ENCODE measurements at places on chromosomes 13 and 19.

DNA sequence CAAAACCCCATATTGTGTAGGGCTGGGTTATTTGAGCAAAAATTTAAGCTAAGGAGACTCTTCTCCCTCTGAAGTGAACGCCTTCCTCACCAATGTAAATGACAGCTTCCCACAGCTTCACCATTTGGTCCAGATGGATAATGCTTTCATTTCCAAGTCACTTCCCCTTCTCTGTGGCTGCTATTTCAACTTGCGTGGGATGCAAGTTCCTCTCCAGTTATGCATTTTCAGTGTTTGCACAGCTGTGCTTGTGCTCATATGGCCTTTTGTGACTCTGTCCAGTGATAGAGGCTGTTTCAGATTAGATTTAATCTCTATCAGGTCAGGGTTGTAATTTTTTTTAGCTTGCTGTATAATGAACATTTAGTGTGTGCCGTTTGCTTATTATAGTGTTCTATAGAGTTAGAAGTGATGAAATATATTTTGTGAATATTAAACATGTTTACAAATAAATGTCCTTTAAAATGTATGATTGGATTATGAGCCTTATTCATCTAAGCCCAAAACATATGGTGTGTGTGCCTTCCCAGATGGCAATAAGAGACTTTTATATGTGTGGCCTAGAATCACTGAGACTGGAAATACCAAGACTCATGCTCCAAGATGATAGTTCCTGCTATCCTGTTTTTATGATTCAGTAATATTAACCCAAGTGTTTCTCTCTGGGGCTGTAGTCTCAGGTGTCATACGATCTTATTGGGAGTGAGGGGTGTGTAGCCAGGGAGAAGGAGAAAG is 86.6 kb downstream of the TNFRSF19 start:
- DNase-seq: no peak

- DNase-seq: no peak
These were observed 9.2 kb upstream of the GRWD1 start for GRCh38 chr19:48436586-48436985.

DNA sequence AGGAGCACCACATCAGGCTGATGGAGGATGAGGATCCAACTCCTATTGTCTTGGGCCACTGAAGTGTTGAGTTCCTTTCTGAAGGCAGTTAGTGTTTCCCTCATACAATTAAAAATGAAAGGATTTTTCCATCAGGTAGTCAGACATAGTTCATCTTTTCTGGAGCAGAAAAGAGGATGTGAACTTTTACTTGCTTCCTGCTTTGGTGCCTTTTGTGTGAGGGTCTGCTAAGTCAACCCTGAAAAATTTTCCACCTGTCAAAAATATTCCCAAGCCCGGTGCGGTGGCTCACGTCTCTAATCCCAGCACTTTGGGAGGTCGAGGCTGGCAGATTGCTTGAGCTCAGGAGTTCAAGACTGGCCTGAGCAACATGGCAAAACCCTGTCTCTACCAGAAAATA is 43.9 kb downstream of the RGCC start:
- no peak for DNase-seq

- no peak for DNase-seq
These were observed 133.9 kb downstream of the KL start for GRCh38 chr13:33150126-33150525.

DNA sequence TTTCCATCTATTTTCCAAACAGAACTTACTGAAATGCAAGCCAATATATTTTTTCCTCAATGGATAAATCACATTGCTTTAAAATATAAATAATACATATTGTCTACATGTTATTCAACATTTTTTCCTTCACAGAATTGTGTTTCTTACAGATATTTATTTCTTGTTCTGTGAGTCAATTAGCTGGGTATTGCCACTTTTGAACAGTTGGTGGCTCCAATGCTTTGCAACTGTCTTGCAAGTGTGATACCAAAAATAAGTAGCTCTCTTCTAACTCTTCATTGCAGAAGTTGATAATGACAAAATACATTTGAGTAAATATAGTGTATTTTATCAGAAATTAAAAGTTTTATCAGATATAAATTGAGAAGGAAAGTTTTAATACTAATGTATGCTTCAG is 17.1 kb upstream of the GPC5 start:
- no peak for DNase-seq

GRCh38 chr19:38044267-38045111 is 137.5 kb downstream of the SIPA1L3 start:
- DNase-seq: no peak

GRCh38 chr19:1407528-1408299 is at the start of gene DAZAP1:
Gene DAZAP1, plus strand, starts transcription at chr19:1407586. Its CDS starts 188 bp downstream, at chr19:1407774.
- DNase-seq: peak; percentile 22

GRCh38 chr19:31249217-31249616 is 100.0 kb downstream of the TSHZ3 start:
- no peak for DNase-seq

GRCh38 chr13:49368688-49369087 is 75.2 kb downstream of the CAB39L start:
- no peak for DNase-seq

- DNase-seq: no peak
These were observed 6.2 kb downstream of the TLE6 start for GRCh38 chr19:2983351-2984214.

GRCh38 chr19:15253061-15253460 is 20.8 kb upstream of the EPHX3 start:
- DNase-seq: no peak

GRCh38 chr13:99270518-99270917 is 12.3 kb upstream of the GPR18 start:
- no peak for DNase-seq

DNA sequence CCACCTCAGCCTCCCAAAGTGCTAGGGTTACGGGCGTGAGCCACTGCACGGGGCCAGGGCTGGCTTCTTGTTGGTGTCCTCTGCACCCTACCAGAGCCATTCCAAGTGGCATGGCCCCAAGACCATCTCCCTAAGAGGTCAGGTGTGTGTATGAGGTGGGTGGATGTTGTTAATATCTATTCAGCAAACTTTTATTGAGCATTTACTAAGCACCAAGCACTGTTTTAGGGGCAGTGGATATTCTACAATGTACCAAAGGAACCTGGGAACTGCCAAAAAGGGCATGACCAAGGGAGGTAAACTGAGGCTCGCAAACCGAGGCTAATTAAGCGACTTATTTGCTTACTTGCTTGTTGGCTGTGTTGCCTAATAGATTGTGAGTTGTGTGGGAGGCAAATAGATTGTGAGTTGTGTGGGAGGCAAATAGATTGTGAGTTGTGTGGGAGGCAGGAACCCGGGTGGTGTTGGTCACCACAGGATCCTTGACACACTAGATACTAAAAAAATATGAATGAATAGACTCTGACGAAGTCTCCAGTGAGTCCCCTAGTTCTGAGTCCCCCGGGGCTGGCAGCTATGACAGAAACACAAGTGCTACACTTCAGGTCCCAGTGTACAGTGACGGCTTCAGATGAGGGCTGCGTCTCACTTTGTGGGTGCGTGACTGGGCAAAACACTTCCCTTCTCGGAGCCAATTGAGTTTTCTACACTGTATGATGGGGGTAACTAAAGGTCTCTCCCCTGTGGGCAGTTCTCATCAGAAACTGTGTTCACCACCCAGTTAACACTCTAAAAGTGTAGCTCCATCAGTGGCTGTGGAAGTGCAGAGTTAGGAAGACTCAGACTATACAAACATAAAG is 5.0 kb upstream of the BICRA start:
- no peak for DNase-seq

DNA sequence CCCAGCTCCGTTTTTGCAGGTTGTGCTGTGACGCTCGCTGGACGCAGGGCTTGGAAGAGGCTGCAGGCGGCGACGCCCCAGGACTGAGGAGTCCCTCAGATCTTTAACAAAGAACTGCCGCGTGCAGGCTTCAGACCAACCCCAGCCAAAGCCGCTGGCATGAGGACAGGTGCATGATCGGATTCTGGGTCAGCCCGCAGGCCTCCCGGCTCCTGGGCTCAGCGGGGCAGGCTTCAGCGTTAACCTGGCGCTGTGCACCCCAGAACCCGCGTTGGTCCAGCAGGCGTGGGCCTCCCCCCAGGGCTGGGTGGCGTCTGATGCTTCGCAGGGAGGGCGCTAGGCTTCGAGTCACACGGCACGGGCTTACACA is 920 bp upstream of the TIMM13 start:
- DNase-seq: no peak

GRCh38 chr19:10662384-10663251 is 8.5 kb downstream of the ILF3 start:
- no peak for DNase-seq

DNA sequence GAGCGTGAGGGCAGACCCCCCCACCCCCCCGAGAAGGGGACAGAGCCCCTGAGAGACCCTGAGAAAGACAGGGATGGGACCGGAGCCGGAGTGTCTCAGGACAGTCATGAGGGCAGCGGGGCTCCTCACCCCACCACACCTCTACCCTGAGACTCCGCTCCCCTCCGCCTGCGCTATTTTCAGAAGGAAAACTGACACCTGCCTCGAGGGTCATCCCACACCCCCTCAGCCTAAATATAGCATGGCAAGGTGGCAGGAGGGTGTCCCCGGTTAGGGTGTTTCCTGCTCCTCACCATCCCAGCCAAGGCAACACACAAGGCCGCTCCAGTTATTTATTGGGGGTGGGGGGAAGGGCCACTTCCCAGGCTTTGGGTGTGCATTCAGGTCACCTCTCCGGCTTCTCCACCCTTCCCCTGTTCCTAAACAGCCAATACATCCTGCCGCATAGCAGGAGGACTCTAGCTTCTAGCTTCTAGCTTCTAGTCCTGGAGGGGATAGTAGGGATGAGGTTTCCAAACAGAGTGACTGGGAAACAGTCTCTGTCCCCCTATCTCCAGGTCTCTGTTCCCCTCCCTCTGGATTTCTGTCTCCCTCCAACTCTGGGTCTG is 1.4 kb upstream of the NTF4 start:
- no peak for DNase-seq

GRCh38 chr19:40519352-40520322 is 52.8 kb downstream of the SPTBN4 start:
- DNase-seq: no peak

GRCh38 chr19:3721131-3721886 is 13.1 kb downstream of the TJP3 start:
- peak; percentile 88 for DNase-seq

DNA sequence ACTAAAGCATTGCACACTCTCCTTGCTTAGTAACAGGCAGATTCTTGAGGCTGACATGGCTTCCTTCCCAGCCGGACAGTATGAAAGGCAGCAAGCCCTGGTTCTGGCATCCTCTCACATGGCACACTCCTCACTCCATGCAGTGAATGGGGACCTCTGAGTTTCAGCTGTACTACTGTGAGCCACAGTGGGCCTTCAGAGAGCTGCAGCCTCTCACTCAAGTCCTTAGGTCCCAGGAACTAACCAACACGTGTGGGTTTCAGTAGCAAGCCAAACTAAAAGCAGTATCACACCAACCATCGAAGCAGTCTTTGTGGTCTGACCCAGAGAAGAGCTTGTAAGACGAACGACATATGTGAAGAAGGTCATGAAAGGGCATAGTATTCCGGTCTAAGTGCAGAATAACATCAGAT is 128.2 kb downstream of the TBC1D4 start:
- DNase-seq: no peak

DNA sequence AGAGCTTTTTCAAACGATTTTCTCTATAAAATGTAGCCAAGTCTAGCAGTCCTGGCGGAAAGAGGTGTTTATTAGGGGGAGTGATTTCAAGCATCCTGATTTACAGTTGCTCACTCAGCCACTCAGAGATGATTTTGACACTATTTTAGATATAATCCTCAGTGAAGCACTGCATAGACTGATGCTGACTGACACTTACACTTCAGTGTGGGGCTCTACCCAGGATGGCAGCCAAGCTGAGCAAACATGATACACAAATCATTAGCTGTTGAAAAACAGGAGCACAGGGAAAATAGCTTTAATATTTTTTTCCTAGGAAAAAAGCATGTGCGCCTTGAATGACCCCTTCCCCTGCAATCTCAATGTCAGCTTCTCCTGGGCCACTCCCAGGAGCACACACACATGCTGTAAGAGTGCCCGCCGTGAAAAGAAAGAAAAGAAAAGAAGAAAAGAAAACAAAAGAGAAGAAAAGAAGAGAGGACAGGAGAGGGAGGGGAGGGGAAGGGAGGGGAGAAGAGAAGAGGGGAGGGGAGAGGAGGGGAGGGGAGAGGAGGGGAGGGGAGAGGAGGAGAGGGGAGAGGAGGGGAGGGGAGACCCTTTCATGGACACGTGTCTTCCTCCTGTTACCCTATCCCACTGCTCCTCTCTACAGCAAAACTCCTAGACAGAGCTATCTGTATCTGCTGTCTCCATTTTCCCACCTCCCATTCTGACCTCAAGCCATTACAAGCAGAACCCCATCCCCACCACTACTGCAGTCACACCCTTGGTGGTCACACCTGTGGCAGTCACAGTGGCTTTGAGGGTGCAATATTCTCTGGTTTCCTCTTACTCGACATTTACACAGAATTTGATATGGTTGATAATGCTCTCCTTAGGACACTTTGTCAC is 36.4 kb downstream of the RCBTB2 start:
- DNase-seq: no peak

DNA sequence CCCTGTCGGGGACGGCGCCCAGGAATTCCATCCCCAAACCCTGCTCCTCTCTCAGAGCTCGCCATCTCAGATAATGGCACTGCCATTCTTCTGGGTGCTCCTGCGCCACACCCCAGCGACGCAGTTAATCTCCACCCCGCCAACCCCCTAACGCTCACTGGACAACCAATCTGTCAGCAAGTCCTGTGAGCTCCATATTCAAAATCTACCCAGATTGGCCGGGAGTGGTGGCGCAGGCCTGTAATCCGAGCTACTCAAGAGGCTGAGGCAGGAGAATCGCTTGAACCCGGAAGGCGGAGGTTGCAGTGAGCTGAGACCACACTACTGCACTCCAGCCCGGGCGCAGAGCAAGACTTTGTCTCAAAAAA is 18.6 kb downstream of the FCGBP start:
- DNase-seq: no peak

DNA sequence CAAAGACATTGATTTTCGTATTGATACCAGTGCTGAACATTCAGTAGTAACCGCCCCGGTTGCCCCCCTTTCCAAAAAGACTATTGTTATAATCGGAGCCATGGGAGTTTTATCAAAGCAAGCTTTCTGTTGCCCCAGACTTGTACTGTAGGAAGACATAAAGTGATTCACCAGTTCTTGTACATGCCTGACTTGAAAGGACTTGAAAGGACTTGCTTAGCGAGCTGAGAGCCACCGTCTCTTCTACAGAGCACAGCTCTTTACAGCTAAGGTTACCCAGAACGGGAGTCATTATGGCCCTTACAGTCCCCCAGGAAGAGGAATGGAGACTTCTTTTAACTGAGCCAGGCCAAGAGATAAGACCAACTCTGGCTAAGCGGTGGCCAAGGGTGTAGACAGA is 5.1 kb downstream of the ZNF816 start:
- no peak for DNase-seq

GRCh38 chr13:108996430-108996829 is 367.0 kb downstream of the MYO16 start:
- DNase-seq: no peak

GRCh38 chr13:23778002-23778652 is 111.1 kb downstream of the MIPEP start:
- no peak for DNase-seq

DNA sequence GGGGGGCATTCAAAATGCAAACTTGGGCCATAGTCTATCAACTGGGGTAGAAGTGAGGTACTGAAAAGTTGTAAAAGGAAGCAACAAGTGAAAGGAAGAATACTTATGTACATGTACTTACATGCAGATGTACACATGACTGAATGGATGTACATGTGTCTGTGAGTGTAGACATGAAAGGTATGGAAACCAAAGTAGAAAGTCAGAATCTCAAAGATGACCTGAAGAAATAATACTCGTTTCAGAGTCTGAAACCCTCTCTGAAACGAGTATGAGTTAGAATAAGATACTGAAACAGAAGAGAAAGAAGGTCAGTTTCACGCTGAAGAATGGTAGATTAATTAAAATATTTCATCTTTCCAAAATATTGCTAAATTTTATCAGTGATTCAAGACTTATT is 13.9 kb downstream of the DZIP1 start:
- no peak for DNase-seq

Data from CD4-positive, alpha-beta T cell treated with Interferon gamma for 1 hour (primary cell).